NCI-H1436 (cell line): ENCODE measurements at places on chromosomes 13 and 19.

- peak; percentile 71 for DNase-seq
Observed at GRCh38 chr19:7294558-7295212, 471 bp upstream of the INSR start.

GRCh38 chr19:32012886-32013631, 332.4 kb upstream of the ZNF507 start:
- no peak for DNase-seq

DNA sequence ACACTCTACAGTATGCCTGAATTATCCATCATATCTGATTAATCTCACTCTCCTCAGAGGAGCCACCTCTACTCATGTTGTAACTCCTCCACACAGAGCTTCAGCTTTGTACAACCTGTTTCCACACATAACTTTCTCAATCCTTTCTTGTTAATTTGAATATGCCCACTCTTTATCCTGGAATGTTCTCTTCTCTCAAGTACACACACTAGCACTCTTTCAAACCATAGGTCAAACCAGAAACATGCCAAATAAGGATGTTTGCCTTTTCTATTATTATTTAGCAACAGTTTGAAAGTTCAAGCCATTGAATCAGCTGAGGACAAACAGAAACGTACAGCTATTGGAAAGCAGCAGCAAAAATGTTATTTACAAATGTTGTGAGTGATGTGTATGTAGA, 110.3 kb downstream of the MIPEP start:
- DNase-seq: no peak

GRCh38 chr13:53197424-53197823, 168.8 kb downstream of the OLFM4 start:
- DNase-seq: no peak

DNA sequence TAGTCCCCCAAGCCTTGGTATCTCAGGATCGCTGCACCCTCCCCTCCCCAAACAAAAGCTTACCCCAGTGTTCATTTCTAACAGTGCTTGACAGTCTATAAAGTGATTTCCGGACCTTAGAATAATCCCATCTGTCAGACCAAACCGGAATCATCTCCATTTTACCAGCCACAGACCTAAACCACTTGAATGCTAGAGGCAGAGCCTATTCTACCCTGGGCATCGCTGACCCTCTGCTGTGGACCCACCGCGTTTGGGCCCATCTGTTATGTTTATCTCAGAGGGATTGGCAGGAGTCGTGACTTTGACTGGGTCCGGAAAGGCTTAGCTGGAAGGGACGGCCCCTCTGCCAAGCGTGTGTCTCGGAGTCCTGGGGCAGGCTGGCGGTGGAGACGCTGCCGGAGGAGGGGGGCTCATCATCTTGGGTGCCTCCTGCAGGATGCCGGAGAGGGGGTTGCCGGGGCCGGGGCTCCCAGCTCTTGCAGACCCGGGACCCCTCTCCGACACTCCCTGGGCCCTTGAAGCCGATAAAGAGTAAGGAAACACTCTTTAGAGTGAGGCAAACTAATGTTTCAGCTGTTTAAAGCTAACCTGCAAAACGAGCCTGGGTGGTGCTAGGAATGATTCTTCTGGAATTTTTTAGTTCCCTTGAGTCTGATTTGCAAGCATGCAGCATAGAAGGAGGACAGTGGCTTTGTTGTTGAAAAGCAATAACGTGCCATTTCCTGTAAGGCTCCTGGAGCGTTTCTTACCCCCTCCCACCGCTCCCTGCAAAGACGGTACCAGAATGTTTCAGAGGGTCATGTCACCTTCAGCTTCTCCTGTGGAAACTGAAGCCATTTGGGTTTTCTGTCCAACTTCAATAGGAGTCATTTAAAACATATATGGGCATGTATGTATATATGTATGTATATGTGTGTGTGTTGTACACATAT, 1.3 kb downstream of the SLC25A42 start:
- DNase-seq: no peak

- peak; percentile 71 for DNase-seq
Observed at GRCh38 chr19:41426952-41427646, at the start of gene B3GNT8. Gene B3GNT8, minus strand, starts transcription at chr19:41427374. Its CDS starts 596 bp downstream, at chr19:41426778.

DNA sequence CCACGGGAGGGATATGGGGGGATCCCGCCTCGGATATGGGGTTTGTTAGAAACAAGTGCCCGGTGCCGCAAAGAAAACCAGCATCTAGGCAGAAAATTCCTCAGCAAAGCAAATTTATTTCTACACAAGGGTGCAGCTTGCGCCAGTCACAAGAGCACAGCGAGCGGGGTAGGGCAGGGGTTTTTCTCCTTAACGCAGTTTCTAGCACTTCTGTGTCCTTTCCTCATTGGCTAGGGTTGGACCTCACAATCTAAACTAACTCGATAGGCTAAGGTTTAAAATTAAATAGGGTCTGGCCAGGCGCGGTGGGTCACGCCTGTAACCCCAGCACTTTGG, 595 bp downstream of the ZNF440 start:
- DNase-seq: no peak

GRCh38 chr13:99075268-99076191, 97.7 kb upstream of the DOCK9 start:
- DNase-seq: no peak

- no peak for DNase-seq
Observed at GRCh38 chr19:31448221-31448657, 99.0 kb upstream of the TSHZ3 start.

GRCh38 chr13:99367106-99367616, 60.0 kb upstream of the GPR183 start:
- DNase-seq: no peak

DNA sequence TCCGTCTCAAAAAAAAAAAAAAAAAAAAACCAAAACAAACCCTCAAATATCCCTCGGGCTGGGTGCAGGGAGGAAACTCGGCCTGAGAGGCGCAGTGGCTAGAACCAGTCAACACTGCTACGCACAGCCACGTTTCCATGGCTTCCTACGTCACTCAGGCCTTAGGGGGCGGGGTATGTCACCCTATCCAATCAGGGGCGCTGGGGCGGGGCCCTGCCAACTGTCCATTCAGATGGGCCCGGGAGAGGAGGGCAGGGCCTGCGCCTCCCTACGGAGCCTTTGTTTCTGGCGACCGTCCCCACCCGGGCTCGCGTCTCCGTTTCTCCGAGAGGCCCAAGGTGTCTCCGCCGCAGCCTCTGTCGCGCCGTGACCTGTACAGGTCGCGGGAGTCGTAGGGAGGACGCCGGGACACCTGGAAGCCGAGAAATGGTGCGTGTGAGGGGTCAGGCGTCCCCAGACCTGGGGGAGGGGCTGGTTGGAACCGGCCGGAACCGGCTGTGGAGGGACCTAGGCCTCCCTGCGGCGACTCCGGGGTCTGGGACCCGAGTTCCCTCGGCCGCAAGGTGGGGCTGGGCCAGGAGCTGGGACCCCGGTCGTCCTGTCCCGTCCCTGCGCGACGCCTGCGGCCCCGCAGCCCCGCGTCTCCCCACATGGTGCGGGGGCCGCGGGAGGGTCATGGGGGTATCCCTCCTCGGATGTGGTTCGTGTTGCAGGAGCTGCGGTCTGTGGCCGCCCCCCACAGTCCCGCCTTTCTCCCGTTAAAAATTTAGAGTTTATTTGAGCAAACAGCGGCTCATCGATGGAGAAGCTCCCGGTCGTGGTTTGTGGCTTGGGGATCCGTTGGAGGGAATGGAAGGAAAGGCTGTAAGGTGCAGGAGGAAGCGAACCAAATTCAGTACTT, at the start of gene ZNF627:
ZNF627 (plus strand) TSS at position 282 of the 901 bp plus-strand sequence; CDS start at position 427, 145 bp downstream.
- peak; percentile 98 for DNase-seq

DNA sequence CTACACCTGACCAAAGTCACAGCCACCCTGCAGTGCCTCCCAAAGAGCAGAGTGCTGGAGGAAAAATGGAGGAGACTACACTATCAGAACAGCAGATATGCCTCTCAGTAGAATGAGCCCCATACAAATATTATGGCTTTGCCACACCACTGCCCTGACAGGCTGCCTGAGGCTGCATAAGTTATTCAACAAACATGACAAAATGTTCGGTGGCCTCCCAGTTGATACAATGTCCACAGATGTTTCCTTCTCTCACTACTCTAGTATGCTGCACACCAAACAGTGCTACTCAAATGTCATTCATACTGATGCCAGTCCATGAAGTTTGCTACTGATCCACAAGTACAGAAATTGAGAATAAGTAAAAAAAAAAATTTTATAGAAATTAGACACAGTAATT, 41.0 kb downstream of the N4BP2L2 start:
- no peak for DNase-seq

- DNase-seq: no peak
Observed at GRCh38 chr13:29129616-29130015, 309.5 kb downstream of the MTUS2 start.

DNA sequence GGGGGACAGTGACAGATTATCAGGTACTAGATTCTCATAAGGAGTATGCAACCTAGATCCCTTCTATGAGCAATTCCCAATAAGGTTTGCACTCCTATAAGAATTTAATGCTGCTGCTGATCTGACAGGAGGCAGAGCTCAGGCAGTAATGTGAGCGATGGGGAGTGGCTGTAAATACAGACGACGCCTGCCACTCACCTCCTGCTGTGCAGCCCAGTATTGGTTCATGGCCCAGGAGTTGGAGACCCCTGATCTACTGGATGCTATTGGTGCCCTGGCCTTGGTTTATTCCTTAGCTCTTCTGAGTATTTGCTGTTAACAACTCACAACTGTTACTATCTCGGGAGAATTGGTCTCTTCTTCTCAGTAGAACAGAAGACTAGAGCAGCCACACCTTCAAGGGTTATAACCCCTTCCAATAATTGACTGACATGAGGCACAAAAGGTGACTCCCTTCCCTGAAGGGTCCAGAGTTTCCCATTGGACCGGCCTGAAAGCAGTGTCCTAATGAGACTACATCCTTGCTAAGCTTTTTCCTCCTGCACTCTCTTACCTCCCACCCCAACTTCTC, 35.0 kb upstream of the RBM26 start:
- no peak for DNase-seq

GRCh38 chr19:41882568-41883462, at the start of gene ARHGEF1:
Gene ARHGEF1, plus strand, starts transcription at chr19:41883184. Its CDS starts 4,899 bp downstream, at chr19:41888083.
- no peak for DNase-seq

DNA sequence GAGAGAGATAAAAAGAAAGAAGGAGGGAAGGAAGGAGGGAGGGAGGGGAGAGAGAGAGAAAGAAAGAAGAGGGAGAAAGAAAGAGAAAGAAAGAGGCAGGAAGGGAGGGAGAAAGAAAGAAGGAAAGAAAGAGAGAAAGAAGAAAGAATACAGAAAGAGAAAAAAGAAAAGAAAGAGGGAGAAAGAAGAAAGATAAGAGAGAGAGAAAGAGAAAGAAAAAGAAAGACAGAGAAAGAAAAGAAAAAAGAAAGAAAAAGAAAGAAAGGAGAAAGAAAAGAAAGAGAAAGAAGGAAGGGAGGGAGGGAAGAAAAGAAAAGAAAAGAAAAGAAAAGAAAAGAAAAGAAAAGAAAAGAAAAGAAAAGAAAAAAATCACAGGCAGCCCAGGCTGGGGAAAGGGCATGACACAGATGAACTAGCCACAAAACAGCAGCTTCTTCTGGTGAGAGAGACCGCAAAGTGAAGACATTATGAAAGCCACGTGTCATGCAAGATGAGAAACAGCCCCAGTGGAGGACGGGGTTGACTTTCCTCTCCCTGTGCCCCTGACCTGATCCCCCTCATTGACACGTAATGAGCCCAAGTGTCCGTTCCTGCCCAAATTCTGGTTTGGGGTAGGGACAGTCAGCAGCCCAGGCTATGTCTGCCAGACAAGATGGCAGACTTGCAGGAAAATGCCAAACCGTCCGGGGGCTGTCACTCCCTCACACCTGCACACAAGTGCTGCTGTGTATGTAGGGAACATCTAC, 102.1 kb downstream of the INSR start:
- no peak for DNase-seq

- no peak for DNase-seq
Observed at GRCh38 chr13:21576426-21576825, 27.5 kb downstream of the MICU2 start.

DNA sequence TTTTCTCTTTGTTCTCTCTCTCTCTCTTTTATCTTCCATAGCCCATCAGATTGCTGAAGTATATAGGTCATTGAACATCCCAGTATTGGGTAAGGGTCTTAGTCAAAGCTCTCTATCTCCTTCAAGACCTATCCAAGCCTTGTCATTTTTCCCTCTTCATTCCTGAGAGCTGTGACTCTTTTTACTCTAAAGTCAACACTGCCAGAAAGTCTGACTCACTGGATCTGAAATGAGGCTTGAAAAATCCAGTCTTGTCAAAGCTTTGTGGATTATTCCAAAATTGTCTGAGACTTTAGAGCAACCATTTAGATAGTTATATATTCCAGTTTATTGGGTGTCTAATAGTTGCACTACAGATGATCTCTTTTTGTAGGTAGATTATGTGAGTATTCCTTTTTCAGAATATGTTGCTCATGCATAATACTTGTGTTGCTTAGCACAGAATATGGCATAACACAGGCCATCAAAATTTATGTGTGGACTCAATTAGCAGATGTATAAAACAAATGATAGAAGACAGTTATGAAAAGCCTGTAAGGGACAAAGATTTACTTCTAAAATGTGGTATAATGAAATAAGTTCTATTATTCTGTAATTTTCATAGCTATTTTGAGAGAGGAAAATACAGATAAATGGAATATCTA, 389.3 kb upstream of the PCDH9 start:
- DNase-seq: no peak
